T-cell (primary cell): ENCODE measurements at places on chromosomes 16 and 17.
A peak's percentile ranks its signal among the peaks of the same experiment; 100 is the strongest.

DNA sequence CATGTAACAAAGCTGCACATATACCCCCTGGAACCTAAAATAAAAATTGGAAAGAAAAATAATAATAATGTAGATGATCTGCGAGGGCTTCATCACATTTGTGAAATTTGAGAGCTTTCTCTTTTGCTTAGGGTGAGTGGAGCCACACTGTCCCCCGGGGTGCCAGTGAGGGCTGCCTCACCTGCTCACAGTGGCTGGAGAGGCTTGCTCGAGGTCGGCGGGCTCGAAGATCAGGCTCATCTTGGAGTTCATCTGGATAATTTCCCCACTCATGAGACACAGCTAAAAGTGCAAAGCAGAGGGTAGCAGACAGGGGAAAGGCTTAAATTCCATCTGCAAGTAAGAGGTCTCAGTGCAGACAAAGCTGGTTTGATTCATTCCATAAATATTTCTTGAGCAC, 123.8 kb downstream of the DNAH3 start:
- DNase-seq, result no peak

DNA sequence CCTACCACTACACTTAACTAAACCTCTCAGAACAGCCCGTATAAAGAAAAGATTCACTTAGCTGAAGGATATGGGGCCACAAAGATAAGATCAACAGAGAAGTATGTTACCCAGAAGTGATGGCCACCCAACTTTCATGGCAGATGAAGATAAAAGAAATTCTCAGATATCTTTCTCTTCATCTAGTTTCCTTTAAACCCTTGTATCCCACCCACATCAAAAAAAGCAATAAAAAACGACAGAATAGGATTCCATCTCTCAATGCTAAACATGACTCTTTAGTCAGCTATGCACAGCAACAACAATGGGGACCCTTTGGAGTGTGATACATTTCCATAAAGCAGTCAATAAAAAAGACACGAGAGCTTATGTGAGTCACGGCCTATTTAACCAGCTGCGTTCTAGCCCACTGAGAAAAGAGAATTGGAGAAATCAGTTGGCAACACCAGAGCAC, 86.6 kb downstream of the SNX11 start:
- no peak for DNase-seq

- no peak for DNase-seq
Observed at GRCh38 chr16:54655121-54655590, 275.5 kb upstream of the IRX5 start.

- DNase-seq, result peak; percentile 93
Observed at GRCh38 chr16:67833415-67834241, 8.5 kb upstream of the THAP11 start.

GRCh38 chr16:27114006-27114405, 47.3 kb downstream of the C16orf82 start:
- no peak for DNase-seq
